ENCODE measurements at places on chromosomes 2 and 18. TPM values are rescaled to one million over a fixed set of nuclear protein-coding genes. Genes with fewer than 3 reads are reported as not detected.

Gene KRTCAP3
- 3.9 TPM for polyA plus RNA-seq

Gene CTIF
- polyA plus RNA-seq = 14.4 TPM

GRCh38 chr2:74806355-74806839, 27.5 kb upstream of the HK2 start:
- no peaks in the 10 kb centered on the region for H3K27me3 ChIP-seq
- no peak overlapping the region for H3K27ac ChIP-seq
- H3K4me1 ChIP-seq = no peaks in the 10 kb centered on the region
- no peak overlapping the region for H3K4me3 ChIP-seq
- DNase-seq = no peak

GRCh38 chr18:9608298-9608697, 6.1 kb downstream of the PPP4R1 start:
- no peak overlapping the region for H3K4me3 ChIP-seq
- peaks cover 2% of the 10 kb centered on the region for H3K4me1 ChIP-seq
- H3K27me3 ChIP-seq = no peaks in the 10 kb centered on the region
- DNase-seq = no peak
- H3K27ac ChIP-seq = no peak overlapping the region
- no peaks in the 10 kb centered on the region for H3K36me3 ChIP-seq

DNA sequence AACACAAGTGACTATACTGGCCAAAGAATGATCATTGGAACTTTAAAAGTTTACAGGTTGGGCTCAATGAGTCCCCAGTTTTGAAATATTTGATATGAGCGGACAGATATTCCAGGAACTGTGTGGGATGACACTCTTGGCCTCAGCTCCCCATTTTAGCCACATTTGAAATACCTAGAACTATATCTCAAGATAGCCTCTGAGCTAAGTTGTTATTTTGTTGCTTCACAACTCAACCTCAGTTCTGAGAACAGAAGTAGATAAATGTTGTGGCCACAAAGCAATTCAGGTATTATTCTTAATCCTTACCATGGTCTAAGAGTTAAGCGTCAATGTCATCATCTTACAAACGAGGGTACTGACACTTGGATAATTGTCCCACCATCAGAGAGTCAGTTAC, 172.2 kb upstream of the SETBP1 start:
- H3K4me3 ChIP-seq = no peak overlapping the region
- no peak overlapping the region for H3K27ac ChIP-seq
- no peaks in the 10 kb centered on the region for H3K36me3 ChIP-seq
- H3K4me1 ChIP-seq = no peaks in the 10 kb centered on the region
- DNase-seq = no peak
